ENCODE measurements at places on chromosomes 12 and 14. TPM values are rescaled to one million over a fixed set of nuclear protein-coding genes. Genes with fewer than 3 reads are reported as not detected.

DNA sequence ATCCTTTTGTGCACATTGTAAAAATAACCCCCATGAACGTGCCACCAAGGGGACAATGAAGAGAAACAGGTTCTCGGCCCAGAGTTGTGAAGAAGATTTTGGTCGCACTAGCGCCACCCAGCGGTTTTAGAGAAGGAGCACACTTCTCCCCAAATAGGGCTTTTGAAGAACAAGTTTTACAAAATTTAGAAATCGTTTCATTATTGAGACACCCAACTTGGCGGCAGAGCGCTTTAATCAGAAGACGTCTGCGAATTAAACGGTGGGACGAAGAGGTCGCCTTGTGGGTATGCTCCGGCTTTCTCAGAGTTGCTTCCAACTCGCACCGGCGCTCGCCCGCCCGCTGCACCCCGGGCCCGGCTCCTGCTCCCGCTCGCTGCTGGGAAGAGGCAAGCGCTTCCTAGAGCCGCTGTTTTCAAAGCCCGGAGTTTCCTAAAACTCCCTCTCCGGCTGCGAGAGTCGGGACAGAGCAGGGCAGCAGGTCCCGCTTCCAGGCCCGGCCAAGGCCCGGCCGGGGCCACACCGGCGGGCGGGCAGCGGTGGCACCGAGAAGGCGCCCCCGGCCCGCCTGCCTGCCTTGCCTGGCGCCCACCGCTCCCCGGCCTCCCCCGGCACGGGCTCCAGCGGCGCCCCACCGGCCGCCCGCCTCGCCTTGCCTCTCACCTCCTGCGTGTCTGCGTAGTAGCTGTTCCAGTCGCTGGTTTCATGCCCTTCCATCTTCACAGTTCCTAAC is 645 bp downstream of the FOXA1 start:
- DNase-seq, result no peak
- H3K27me3 ChIP-seq, result no peaks in the 10 kb centered on the region
- H3K36me3 ChIP-seq, result no peaks in the 10 kb centered on the region
- no peak overlapping the region for H3K4me3 ChIP-seq

GRCh38 chr12:130151846-130152245 is 10.4 kb upstream of the FZD10 start:
- no peaks in the 10 kb centered on the region for H3K27me3 ChIP-seq
- H3K4me3 ChIP-seq, result no peak overlapping the region
- no peaks in the 10 kb centered on the region for H3K36me3 ChIP-seq

Gene CLEC9A
- not detected for total RNA-seq

Gene CGRRF1
- 14.1 TPM for total RNA-seq

DNA sequence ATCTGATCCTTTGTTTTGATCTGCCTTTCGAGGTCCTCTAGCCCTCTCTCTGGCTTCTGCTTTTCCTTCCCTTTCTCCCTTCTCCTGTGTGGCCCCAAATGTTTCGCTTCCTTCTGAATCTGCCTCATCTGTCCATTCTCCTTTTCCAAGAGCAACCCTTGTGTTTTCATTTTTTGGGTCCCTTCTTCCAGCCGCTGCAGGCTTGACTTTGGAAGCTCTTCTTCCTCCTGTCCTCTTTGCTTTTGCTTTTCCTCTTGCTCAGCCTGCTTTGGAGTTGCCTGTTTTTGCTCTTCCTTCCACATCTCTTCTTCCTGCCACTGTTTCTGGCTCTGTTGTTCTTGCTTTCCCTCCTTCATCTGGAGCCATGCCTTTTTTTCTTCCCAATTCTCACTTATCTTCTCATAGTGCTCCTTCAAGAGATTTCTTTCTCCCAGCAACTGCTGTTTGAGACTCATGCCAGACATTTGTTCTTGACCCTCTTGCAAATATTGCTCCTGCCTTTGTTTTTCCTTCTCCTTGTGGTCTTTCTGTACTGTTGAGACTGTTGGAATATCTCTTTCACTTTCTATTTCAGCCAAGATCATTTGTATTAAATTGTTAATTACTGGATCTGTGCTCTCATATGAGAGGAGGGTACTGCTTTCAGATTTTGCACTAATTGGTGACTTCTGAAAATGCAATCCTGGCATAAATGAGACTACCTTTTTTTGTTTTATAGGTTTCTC is 42.4 kb downstream of the FAM186A start:
- H3K27me3 ChIP-seq, result no peaks in the 10 kb centered on the region
- H3K4me1 ChIP-seq, result no peaks in the 10 kb centered on the region
- no peaks in the 10 kb centered on the region for H3K36me3 ChIP-seq
- no peak for DNase-seq
- H3K4me3 ChIP-seq, result no peak overlapping the region
- no peak overlapping the region for H3K27ac ChIP-seq

Gene FAR2
- 1.2 TPM for total RNA-seq

Gene TSHR
- not detected for total RNA-seq

DNA sequence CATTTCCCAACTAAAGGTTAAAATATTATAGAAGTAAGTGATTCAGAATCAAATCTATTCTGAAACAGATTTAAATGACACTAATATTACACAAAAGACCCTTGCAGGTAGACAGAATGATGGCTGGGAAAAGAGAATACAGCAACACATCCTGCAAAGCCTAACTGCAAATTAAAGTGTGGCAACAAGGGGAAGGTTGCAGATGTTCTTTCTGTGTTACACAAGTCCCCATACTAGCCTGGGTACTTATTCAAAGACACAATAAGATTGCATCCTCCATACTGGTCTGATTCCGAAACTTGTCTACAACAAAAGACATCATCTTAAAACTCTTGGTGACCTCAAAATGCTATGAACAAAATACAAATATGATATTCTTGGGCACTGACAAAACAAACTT is 50.5 kb downstream of the R3HDM2 start:
- no peak overlapping the region for H3K27ac ChIP-seq
- H3K27me3 ChIP-seq, result no peaks in the 10 kb centered on the region
- H3K36me3 ChIP-seq, result no peaks in the 10 kb centered on the region
- H3K4me3 ChIP-seq, result no peak overlapping the region
- no peak for DNase-seq
- peaks cover 11% of the 10 kb centered on the region for H3K4me1 ChIP-seq

DNA sequence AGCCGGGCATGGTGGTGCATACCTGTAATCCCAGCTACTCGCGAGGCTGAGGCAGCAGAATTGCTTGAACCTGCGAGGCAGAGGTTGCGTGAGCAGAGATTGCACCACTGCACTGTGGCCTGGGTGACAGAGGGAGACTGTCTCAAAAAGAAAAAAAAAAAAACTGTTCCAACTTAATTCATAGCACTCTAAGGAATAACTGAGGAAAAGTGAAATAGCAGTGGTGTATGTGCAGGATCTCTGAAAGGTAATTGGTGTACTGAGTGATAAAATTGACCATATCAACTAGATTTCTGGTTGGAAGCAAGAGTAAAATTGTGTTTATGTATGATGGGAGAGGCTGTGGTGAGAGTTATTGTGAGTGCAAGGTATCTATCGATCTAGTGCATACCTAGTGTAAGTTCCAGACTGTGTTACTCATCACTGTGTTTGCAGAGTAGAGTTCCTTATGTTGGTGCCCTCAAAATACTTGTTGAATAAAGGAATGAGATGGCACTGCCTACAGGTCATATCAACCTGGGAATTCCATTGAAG is 6.3 kb downstream of the CAND1 start:
- H3K4me3 ChIP-seq, result no peak overlapping the region
- no peaks in the 10 kb centered on the region for H3K36me3 ChIP-seq
- no peak overlapping the region for H3K27ac ChIP-seq
- no peaks in the 10 kb centered on the region for H3K27me3 ChIP-seq
- H3K4me1 ChIP-seq, result peaks cover 13% of the 10 kb centered on the region

Gene OR10AD1
- total RNA-seq, result not detected

- H3K27me3 ChIP-seq, result no peaks in the 10 kb centered on the region
- H3K4me3 ChIP-seq, result no peak overlapping the region
Observed at GRCh38 chr12:27055966-27056365, 26.4 kb downstream of the C12orf71 start.

GRCh38 chr14:38989922-38990546 is 113.0 kb downstream of the SEC23A start:
- DNase-seq, result peak; percentile 32
- peak overlapping the region; percentile 2 for H3K4me3 ChIP-seq
- H3K4me1 ChIP-seq, result peaks cover 5% of the 10 kb centered on the region
- H3K27me3 ChIP-seq, result no peaks in the 10 kb centered on the region
- no peaks in the 10 kb centered on the region for H3K36me3 ChIP-seq

GRCh38 chr12:86015026-86015425 is 140.9 kb downstream of the NTS start:
- no peak for DNase-seq
- H3K36me3 ChIP-seq, result no peaks in the 10 kb centered on the region

- H3K4me1 ChIP-seq, result no peaks in the 10 kb centered on the region
- no peaks in the 10 kb centered on the region for H3K27me3 ChIP-seq
- no peak for DNase-seq
- no peak overlapping the region for H3K4me3 ChIP-seq
- no peak overlapping the region for H3K27ac ChIP-seq
- no peaks in the 10 kb centered on the region for H3K36me3 ChIP-seq
Observed at GRCh38 chr14:99361596-99362215, 89.7 kb upstream of the BCL11B start.

Gene NELL2
- total RNA-seq, result 0.85 TPM

DNA sequence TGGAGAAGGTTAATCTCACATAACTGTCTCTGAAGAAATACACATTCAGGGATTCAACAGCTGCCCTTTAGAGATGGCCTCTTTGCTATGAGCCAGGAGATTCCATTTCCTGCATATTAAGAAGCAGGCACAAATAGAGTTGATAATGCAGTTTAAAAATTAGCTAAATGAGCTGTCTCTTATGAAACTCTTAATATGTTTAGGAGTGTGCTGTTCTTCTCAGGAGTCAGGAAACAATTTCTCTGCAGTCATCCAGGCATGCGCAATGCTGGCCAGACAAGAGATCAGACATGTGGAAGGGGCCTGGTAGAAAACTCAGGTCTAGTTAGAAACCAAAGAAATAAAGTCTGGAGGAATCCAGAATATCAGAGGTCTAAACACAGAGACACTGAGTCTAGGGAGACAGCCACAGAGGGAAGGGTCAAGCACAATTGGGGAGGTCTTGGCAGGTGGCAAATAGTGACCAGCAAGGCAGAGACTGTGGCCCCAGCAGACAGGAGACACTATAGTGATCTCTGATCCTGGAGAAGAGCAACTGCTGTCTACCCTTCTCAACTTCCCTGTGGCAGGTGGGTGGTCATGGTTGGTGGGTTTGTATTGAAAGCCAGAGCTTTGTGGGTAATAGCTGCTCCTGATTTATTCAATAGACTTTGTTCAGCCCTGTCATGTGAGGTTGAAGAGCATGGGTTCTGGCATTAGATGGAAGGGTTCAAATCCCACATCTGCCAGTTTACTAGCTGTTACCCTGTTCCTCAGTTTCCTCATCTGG is 185.8 kb upstream of the RMST start:
- no peak overlapping the region for H3K27ac ChIP-seq
- no peaks in the 10 kb centered on the region for H3K4me1 ChIP-seq
- no peaks in the 10 kb centered on the region for H3K36me3 ChIP-seq
- H3K4me3 ChIP-seq, result no peak overlapping the region

Gene GPR65
- 8.2 TPM for total RNA-seq

- peaks cover 22% of the 10 kb centered on the region for H3K36me3 ChIP-seq
- H3K27ac ChIP-seq, result no peak overlapping the region
- no peaks in the 10 kb centered on the region for H3K27me3 ChIP-seq
- H3K4me1 ChIP-seq, result no peaks in the 10 kb centered on the region
- DNase-seq, result no peak
- H3K4me3 ChIP-seq, result no peak overlapping the region
Observed at GRCh38 chr12:124379938-124380754, 85.3 kb downstream of the RFLNA start.

Gene GPR135
- 1.1 TPM for total RNA-seq

- no peaks in the 10 kb centered on the region for H3K4me1 ChIP-seq
- no peak for DNase-seq
- H3K36me3 ChIP-seq, result no peaks in the 10 kb centered on the region
- peak overlapping the region; percentile 92 for H3K4me3 ChIP-seq
Observed at GRCh38 chr12:12267742-12268200, 927 bp upstream of the LRP6 start.

DNA sequence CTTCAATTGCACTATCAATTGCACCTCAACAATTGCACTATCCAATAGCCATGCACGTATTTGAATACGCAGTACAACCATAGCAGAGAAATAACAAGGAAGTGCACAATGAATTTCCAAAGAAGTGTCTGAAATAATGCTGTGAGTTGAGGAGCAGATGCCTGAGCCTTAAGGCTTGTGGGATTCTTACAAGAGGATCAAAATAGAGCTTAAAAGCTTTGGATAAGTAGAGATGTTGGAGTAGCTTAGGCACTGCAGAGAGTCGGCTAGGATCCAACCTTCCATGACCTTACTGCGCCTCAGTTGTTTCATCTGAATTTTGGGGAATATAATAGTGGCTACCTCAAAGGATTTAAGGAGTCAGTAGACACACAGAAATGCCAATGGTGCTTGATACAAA is 196.1 kb upstream of the FLRT2 start:
- H3K27ac ChIP-seq, result no peak overlapping the region
- H3K36me3 ChIP-seq, result no peaks in the 10 kb centered on the region
- no peaks in the 10 kb centered on the region for H3K27me3 ChIP-seq
- no peak for DNase-seq

Data from GM12878 (cell line).